ENCODE measurements at places on chromosomes 12 and 14.

GRCh38 chr12:47739979-47740378, 14.7 kb upstream of the ENDOU start:
- DNase-seq: no peak

DNA sequence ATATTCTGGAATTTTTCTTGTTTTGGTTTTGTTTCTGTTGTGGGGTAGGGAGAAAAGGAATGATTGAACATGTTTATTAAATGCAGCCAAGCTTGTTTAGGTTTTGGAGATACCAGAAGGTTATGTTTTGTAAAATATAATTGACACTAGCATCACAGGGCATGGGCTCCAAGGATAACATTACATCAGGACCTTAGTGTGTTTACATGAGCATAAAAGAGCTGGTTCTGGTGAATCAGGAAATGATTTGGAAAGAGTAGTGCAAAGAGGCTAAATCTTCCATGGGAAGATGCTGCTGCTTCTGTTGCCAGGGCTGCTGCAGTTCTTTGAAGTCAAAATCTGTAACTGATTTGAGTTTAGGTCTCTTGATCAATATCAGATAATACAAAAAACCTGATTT, 118.7 kb downstream of the ETNK1 start:
- DNase-seq: no peak

GRCh38 chr14:51304941-51305340, 64.9 kb downstream of the TMX1 start:
- no peak for DNase-seq

DNA sequence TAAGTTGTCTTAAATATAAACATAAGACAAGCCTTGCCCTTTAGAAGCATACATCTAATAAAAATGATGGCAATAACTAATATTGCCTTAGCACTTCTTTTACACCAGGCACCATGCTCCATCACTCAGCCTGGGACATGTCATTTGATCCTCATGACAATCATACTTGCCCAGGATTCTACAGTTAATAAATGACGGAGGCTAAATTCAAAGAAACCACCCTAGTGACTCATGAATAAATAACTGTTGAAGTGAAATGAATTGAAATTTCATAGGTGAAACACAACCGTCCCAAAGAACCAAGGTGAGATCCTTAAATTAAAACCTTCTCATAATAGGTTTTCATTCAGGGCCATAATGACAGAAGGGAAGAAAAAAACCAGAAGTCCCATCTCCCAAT, 89.5 kb downstream of the GRIN2B start:
- no peak for DNase-seq

- DNase-seq: no peak
Observed at GRCh38 chr12:9792961-9793617, 32.4 kb upstream of the CD69 start.

GRCh38 chr12:101957252-101957959, 80.0 kb downstream of the DRAM1 start:
- DNase-seq: no peak

- no peak for DNase-seq
Observed at GRCh38 chr12:92739113-92739512, 36.3 kb downstream of the PLEKHG7 start.

DNA sequence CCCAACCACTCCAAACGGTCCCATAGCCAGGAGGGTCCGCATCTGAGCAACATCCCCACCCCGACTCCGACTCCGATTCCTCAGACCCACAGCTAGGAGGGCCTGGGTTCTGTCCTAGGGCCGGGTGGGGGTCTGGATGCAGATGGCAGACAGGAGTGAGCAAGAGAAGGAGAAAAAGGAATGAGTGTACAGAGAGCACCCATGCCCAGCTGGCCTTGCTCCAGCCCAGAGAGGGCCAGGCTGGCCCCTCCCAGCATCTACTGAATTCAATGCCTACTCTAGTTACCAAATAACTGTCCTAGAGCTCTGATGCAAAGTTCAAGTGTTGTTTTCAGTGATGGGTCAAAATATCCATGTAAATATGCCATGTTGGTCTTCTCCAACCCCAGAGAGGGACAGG, 40.8 kb downstream of the VDR start:
- DNase-seq: no peak

GRCh38 chr12:106586803-106587684, 4.2 kb downstream of the RFX4 start:
- no peak for DNase-seq

DNA sequence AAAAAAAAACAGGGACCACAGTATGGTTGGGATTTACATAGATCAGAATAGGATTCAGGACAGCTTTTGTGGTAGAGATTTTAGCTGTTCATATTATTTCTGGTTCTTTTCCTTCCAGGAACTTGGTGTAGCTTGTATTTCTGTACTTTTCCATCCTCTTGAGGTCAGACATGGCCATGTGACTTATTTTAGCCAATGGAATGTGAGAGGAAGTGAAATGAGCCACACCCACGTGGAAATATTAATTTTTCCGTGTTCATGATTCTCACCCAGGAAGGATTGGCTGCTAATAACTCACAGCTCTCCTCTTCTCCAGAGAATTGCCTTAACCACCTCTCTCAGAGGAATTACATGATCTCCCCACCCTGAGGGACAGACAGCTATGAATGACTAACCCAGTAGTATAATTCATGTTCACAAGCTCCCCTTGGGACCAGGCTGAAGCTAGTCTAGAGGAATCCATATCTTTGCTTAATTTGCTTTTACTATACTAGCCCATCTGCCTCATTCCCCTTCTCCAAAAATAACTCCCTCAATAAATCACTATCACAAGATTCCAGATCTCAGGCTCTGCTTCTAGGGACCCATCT, 340.4 kb downstream of the NUAK1 start:
- DNase-seq: no peak

- no peak for DNase-seq
Observed at GRCh38 chr12:91140026-91140931, 29.0 kb upstream of the LUM start.

DNA sequence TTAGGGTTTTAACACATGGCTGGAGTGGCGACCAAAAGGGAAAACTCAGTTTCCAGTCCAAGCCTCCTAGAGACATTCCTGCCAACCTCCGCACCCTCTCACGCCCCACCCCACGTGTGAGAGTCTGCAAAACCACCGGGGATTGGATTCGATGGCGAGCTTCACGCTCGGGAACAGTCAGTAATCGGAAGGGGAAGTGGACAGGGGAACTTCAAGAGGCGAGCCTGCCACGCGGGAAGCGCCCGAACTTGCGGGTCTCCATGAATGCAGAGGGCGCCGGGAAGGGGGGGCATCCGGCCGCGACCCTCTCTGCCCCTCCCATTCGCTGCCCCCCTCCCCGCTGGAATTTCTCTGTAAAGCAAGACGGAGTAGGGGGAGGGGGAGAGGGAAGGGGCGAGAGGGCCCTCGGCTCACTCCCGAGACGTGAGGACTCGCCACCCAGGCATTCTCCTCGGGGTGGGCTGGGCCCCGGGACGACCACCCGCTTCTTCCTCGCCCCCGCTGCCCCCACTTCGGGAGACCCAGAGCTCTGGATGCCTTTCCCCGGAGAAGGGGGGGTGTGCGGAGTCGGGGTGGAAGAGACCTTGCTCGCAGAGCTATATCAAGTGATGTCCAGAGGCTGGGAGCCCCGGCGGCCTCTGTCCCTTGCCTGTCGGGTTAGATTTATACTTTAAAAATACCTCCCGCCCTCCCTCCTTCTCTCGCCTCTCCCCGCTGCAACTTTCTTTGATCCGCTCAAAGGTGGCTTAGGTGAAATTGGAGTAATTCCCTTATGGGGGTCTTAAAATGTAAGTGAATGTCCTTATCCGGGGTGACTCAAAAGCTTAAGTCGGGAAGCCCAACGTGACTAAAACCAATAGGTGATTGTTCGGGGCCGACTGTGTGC, 2.5 kb upstream of the CCND2 start:
- no peak for DNase-seq

- DNase-seq: no peak
Observed at GRCh38 chr12:64730588-64730969, 28.6 kb downstream of the GNS start.

GRCh38 chr14:91911474-91912032, 35.9 kb downstream of the FBLN5 start:
- peak; percentile 10 for DNase-seq

DNA sequence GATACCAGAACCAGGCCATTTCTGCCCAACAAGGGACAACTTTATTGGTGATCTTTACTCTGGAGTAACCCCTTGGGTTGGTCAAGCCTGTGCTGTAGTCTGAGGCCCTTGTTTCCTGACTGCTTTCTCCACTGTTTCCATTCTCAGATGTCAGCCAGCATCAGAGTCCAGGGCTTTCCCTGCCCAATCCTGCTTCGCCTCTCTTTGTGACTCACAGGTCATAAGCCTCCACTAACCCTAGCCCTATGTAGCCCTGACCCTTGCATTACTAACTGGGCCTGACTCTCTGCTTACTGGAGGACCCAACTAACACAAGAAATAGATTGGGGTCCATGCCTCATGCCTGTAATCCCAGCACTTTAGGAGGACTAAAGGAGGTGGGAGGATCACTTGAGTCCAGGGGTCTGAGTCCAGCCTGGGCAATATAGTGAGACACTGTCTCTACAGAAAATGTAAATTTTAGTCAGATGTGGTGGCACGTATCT, 8.6 kb upstream of the SNRNP35 start:
- DNase-seq: no peak

DNA sequence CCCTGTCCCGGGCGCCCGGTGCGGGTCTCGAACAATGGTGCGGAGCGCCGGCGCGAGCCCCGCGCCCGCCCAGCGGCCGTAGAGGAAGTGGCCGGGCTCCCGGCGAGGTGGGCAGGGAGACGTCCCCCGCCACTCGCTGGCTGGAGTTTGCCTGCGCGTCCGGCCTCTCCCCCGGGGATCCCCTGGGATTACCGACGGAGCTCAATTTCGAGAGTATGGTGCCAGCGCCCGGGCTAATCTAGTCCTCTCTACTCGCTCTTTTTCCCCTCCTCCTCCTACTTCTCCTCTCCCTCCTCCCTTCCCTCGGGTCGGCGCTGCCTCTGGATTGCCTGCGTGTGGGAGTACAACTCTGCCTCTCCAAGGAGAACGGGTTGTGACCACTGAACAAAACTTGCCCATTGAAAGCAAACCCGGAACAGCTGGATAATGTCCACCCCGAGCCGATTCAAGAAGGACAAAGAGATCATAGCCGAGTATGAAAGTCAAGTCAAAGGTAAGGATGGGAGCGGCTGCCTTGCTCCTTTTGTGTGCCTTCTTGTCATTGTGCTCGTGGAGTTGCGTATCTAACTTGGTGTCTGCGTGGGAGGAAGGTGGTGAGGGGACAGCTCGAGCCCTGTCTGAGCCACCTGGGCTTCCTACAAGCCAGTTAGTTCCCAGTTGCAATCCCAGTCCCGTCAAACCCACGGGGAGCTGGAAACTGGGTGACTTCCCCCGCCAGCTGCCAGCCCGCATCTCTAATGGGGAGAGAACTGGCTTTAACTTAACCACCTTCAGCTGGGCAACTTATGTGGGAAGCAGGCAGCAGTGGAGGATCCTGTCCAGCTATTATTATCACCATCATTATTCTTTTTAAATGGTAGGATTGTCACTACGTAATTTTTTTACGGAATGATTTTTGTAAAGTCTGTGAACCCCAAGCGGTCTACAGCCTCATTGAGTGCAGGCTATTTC, at the start of gene SRGAP1:
TSS of gene SRGAP1 (plus strand) at position 310 of the 951 bp plus-strand sequence. CDS start at position 427, 117 bp downstream.
- DNase-seq: no peak

DNA sequence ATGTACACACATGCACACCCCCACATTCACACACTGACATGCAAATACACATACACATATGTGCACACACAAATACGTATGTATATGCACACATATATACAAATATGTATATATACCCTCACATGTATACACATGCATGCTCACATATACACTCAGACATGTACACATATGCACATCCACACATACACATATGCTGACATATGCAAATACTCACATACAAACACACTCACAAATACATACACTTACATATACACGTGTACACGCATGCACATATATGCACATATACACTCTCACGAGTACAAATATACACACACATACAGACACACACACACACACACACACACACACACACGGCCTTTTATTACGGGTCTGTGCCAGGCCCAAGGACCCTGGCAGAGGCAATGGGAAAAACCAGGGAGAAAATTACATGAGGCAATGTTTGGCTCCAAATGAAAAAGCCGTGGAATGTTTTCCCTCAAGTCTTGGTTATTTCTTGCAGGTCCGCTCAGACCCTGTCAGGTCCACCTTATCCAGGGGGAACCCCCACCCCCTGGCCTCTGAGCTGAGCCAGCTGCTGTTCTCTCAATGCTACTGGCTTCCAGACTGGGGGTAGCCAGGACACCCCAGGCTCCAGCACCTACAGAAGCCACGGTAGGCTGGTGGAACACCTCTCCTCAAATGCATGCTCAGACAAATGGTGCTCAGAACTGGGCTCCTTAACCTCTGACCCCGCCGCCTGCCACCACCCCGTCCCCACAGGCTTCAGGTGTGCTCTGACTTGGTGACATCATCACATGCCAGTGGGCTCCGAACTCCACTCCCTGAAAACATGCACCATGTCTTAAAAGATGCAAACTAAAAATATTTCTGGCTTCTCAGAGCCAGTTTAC, 54.7 kb downstream of the BCL11B start:
- no peak for DNase-seq

- DNase-seq: no peak
Observed at GRCh38 chr12:116068371-116068770, 209.1 kb downstream of the MED13L start.

DNA sequence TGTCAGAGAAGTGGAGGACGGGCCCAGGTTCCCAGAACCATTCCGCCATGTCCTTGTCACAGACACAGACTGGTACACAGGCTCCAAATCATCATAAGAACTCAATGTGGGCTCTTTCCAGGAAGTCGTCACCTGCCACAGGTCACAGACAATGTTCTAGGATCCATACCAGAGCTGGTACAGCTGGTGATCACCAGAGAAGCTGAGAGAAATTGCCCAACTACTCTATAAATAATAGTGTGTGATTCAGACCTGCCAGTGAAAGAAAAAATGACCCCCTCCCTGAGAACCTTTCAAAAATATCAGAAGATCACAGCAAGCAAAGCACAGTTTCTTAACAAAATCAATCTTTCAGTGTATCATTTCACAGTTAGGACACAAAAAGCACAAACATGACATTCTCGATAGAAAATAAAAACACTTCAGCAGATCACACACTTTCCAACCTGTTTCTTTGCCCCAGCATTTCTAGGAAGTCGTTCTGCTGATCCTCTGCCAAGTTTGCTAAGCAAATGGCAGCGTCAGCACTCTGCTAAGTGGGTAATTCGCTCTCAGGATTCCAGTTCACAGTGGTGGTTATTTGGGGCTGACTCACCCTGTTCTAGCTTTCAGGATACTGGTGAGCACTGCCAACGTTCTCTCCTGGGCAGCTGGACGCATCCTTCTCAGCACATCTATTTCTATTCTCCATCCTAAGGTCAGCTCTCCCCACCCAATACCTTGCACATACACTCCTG, 223.3 kb upstream of the SFSWAP start:
- DNase-seq: no peak

GRCh38 chr14:51859131-51859530, 1.3 kb upstream of the GNG2 start:
- no peak for DNase-seq

Measured in activated CD4-positive, alpha-beta T cell treated with anti-CD3 and anti-CD28 coated beads for 24 hours (primary cell).